CD8-positive, alpha-beta memory T cell (primary cell): ENCODE measurements at places on chromosomes 7 and 10.

GRCh38 chr7:142420554-142421362 lies 162.9 kb upstream of the PRSS58 start:
- DNase-seq, result no peak

GRCh38 chr10:96988426-96988825 lies 156.3 kb downstream of the LCOR start:
- no peak for DNase-seq

GRCh38 chr10:96660297-96660696 lies 60.0 kb downstream of the PIK3AP1 start:
- DNase-seq, result no peak

DNA sequence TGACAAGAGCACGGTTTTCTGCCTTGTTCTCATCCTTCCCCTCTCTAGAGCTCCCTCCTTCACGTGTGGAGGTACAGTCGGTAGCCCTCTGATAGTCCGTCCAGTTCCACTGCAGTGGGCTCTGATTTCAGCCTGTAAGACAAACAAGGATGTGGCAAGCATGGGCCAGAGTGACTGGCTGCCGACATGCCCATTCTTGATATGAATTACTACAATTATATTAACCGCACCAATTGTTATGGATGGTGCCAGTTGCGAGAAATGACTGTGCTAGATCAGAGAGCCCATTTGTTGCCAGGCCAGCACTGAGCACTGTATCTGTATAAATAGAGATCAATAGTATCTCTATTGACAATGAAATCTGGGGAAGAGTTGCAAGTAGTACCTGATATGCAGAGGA lies 146.6 kb downstream of the CHN2 start:
- no peak for DNase-seq

DNA sequence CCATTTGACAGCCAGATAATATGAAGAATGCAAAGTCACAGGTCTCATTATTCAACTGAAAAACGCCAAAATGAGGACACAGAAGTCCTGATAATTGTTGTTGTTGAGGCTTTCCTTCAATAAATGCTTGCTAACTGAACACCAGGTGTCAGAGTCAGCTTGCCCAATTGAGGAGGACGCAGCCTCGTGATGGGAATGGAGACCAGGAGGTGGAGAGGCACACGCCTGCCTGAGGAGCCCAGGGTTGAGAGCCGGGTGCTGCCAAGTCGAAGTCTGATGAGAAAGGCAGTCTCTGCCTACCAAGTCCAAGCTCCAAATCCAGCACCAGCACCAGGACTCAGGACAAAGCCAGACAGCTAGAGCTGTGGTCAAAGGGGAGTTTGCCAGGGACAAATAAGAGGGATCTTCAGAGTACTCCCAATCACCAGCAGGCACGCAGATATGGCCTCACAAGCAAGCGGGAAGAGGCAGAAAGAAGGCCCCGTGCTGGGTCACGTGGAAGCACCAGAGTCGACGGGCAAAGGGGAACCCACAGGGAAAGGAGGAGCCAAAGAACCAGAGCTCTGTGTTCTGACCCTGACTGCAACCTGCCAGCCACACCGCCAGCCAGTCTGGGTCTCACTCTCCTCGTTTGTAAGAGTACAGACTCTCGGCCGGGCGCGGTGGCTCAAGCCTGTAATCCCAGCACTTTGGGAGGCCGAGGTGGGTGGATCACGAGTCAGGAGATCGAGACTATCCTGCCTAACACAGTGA lies 47.6 kb downstream of the VOPP1 start:
- DNase-seq, result no peak

- DNase-seq, result no peak
Measured at GRCh38 chr7:39554583-39555165, 11.5 kb upstream of the YAE1 start.

DNA sequence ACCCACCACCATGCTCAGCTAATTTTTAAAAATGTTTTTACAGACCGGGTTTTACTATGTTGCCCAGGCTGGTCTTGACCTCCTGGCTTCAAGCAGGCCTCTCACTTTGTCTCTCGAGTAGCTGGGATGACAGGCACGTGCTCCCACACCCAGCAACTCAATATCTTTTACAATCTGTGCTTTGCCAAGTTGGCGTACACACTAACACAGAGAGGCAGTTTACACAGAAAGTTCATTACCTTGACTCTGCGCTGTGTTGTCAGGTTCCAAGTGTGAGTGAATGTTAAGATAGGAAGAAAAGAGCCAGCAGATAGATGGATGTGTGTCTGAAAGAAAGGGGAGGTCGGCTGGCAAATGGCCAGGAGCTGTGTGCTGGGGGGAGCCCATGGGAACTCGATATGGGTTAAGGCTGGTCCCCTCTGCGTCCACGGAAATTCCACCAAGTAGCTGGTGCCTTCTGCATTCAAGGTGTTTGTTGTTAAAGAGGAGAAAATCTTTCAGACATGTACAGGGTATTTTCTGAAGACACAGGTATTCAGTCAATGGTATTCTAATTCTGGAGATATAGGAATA lies 299.8 kb downstream of the CAMK1D start:
- no peak for DNase-seq

DNA sequence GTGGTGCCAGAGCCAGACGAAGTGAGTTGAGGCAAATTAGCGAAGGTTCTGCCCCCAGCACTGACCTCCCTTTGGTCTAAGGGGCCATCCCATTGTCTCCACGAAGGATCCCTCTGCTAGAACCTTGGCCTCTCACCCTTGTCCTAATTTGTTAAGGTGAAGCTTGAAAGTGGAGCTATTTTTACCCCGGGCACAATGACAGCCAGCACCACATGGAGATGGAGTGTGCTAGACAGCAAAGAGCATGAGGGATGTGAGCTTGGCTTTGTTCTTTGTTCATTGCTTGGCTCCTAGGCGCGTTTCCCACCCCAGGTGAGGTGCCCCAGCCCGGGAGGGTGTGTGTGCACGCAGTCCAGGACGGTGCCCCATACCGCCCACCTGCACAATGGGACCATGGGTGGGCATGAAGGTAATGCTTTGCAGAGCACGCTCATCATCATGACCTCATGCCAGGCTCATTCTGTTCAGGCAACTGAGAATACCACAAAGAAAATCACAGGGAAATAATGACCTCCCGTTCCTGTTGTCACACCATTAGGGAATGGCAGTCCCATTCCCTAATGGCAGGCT lies 361.0 kb upstream of the FZD8 start:
- no peak for DNase-seq

- no peak for DNase-seq
Measured at GRCh38 chr7:47432671-47433563, 149.0 kb downstream of the TNS3 start.

GRCh38 chr10:61904733-61905725 lies 3.5 kb downstream of the ARID5B start:
- DNase-seq, result no peak

- DNase-seq, result no peak
Measured at GRCh38 chr10:72851509-72851908, 42.0 kb upstream of the OIT3 start.

DNA sequence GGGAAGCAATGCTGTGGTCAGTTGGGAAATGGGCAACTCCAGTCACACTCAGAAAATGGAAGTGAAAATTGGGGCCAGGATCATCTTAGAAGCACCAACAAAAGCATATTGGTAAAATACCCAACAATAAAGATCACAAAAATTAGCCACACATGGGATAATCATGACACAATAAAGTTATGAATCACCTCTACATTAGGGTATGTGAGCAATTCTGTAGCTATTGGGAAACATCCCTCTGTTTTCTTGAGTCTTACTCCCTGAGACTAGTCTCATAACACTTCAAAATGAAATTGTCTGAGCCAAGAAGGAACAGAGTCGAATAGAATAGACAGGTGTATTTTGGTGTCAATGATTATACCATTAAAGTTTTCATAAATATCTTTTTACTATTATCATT lies 178.3 kb downstream of the DYNC1I1 start:
- no peak for DNase-seq

- DNase-seq, result no peak
Measured at GRCh38 chr7:127551941-127552340, 33.5 kb downstream of the GCC1 start.

- DNase-seq, result no peak
Measured at GRCh38 chr7:490461-491291, 29.0 kb downstream of the PDGFA start.

DNA sequence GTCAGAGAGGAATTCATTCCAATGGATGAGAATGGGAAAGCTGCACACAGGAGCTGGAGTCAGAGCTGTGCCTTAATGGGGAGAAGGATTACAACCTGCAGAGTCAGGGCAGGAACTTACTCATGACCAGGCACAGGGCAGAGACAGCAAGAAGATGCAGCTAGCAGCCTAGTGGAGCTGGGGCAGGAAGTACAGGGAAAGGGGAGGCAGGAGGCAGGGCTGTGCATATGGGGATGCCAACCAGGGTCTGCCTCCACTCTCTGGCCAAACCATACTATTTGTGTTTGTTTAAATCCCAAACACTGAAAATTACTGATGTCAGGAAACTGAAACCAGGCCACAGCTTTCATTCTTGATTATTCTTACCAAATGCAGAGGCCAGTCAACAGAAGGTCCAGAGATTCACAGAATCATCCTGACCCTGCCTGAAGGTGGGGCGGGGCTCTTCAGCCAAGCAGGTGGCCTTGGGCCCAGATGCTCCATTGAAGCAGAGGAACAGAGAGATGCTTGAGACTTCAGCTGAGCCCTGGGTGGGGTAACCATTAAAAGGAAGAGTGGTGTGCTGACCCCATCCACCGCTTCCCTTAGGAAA lies 461.9 kb downstream of the KCNMA1 start:
- no peak for DNase-seq

DNA sequence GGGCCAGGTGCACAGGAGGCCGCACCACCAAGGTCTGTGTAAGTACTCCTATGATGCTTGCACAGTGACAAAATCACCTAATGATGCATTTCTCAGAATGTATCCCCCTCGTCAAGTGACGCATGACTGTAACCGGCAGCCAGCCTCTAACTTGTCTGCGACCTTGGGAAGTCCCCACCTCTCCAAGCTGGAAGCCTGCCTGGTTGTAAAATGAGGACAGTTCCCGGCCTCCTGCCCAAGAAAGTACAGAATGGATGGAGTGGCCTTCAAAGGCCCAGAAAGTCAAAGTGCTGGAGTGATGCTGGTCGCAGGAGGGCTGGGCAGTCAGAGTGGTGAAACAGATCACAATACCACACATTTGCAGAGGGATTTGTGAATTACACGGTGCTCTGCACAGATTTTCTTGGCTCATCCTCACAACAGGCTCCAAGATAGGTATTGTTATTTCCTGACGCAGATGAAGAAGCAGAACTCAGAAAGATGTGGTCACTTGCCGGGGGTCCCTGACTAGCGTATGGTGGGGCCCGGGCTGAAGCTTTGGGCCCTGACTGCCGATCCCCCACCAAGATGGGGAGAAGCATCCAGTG lies 22.8 kb downstream of the SPOCK2 start:
- DNase-seq, result no peak

- no peak for DNase-seq
Measured at GRCh38 chr10:80769700-80770160, 232.0 kb downstream of the SH2D4B start.

- no peak for DNase-seq
Measured at GRCh38 chr7:30997316-30997715, 33.6 kb downstream of the GHRHR start.

- no peak for DNase-seq
Measured at GRCh38 chr7:101586078-101586905, 42.8 kb downstream of the MYL10 start.

DNA sequence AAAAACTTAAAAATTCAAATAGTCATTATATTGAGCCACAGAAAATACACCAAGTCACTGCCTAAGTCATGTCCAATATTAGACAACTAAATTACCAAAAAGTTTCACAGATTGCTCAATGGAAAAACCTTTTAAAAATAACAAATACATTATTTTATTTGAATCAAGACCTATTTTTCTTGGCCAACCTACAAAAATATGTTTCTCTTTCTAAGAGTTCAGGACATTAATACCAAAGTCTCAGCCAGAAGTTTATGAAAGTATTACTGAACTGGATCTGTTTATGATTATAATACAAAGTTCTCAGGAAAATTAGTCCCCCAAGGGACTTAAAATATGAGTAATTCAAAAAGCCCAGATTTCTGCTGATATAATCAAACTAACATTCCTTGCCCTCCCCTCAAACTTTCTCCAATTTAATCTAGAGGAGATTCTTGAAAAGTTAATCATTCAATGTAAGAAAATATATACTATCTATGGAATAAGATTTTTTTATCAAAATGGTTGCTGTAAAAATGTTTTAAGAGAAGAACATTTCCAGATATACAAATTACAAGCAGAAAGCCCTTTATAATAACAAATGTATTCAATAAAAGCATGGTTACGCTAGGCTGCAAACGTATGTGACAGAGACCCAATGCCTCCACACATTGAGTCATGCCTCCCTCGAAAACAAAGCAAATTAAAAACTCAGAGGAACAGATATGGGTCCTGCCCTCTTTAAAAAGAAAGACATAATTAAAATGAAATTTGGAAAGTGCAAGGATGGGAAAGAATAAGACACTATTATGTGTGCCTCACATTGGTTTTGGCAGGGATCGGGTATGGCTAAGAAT lies 381.6 kb downstream of the PARD3 start:
- DNase-seq, result no peak

- no peak for DNase-seq
Measured at GRCh38 chr7:139654276-139655181, 123.3 kb downstream of the HIPK2 start.
